Stimulated activated CD4-positive, alpha-beta T cell treated with anti-CD3 and anti-CD28 coated beads, TNF-alpha, amount 100 ng/mL, for 24 hours (primary cell): ENCODE measurements at places on chromosomes 3 and 15.
A peak's percentile ranks its signal among the peaks of the same experiment; 100 is the strongest.

- DNase-seq = no peak
These were observed 13.2 kb downstream of the TNIK start for GRCh38 chr3:171446801-171447578.

DNA sequence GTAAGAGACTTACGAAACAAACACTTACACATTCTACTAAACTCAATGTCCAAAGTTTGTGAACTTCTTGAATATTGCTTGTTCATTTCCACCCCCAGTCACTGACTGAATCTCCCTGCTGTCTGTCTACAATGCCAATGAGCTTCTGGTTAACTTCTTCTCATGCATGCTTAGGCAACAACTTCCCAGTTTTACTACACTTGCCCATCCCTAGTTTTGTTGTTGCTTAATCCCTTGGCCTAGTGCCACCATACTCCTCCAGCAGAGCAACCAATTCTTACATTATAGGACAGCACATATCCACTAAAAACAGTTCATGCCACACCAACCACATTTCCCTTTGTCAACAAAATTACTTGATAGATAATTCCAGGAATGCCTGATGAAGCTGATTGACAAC lies 40.9 kb upstream of the CCR2 start:
- DNase-seq = no peak

GRCh38 chr3:67515778-67516177 lies 138.6 kb downstream of the SUCLG2 start:
- DNase-seq = no peak

DNA sequence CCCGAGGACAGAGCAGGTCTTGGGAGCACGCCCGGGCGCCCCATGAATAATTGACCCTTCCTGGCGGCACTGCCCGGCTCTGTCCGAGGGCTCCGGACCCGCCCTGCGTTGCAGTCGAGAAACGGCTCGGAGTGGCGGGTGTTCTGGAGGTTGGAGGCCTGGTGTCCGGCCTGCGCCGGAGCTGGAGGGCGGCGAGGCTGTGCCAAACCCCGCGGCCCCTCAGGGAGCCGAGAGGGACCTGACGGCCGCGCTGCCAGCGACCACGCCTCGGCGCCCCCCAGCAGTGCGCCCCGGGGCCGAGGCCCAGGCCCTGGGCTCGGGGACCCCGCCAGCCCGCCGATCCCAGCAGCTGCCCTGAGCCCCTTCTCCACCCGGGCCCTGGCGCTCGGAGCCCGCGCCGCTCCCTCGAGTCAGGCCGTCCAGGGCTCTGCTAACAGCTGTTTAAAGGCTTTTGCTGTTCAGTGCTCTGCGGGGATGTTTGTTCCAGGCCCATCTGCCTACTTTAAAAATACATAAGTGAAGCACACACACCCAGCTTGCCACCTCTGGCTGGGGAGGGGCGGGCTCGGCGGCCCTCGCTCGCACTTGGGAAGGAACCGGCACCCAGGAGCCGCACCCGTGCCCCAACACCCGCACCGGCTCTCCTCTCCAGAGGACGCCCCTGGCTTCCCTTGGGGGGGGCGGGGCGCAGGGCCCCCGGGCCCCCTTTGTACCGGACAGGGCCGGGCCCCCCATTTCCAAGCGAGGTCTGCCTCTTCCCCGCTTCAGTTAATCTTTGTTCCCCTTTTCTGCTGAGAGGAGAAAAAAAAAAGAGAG lies 730 bp upstream of the ZNF710 start:
- DNase-seq = no peak

DNA sequence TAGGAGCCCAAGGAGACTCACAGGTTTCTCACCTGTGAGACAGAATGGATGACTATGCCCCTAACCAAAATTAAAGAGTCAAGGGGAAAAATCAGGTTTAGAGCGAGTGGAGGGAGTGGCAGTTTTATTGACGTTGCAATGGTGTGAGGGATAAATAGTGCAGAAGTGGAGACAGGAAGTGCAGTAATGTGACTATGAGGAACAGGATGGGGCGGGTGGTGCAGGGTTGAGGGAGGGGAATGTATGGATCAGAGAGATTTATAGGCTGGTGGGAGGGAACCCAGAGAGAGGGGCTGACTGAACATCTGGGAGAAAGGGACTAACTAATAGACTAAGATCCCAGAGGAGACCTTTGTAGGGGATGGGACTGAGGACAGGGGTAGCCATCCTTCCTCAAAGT lies 26.5 kb downstream of the EIF2AK4 start:
- DNase-seq = no peak

GRCh38 chr3:194194051-194194756 lies 58.3 kb downstream of the HES1 start:
- DNase-seq = no peak

DNA sequence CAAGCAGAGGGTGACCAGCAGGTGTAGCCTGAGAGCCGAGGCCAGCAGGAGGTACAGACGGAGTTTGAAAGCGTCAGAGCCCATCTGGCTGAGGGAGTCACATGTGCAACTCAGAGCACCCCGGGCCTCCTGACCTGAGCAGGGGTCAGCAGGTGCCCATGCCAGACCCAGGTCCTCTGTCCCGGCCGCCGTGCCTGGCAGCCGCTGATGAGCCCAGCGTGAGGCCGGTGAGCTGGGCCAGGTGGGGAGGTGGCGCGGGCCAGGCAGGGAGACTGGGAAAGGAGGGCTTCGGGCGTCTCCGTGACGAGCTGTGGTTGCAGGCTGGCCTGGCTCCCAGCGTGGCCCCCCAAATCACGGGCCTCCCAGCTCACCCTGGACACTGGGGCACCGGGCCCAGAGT lies 130.9 kb downstream of the CHSY1 start:
- no peak for DNase-seq

- DNase-seq = no peak
These were observed 182.7 kb downstream of the MEX3B start for GRCh38 chr15:81863162-81863561.

GRCh38 chr3:186626254-186626847 lies 13.5 kb downstream of the AHSG start:
- no peak for DNase-seq

DNA sequence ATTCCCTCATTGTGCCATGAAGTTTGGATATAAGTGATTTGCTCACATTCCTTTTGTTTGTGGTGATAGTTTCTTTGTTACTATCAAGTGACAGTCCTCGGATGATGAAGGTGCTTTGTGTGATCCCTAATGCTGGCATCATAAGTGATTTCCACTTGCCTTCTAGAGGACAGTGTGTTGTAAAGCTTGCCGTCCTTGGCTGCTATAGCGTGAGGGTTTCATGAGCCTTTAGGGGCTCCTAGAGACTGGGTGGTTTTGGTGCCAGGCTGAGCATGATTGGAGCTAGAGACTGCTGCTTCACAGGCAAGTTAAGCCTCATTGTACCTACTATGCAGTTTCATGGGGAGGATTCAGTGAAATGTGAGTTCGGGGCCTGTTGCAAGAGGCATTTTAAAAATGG lies 12.4 kb downstream of the SNRK start:
- DNase-seq = no peak

GRCh38 chr3:176505878-176506621 lies 691.2 kb downstream of the TBL1XR1 start:
- no peak for DNase-seq

GRCh38 chr3:72044231-72044855 lies 259.4 kb upstream of the PROK2 start:
- DNase-seq = no peak

DNA sequence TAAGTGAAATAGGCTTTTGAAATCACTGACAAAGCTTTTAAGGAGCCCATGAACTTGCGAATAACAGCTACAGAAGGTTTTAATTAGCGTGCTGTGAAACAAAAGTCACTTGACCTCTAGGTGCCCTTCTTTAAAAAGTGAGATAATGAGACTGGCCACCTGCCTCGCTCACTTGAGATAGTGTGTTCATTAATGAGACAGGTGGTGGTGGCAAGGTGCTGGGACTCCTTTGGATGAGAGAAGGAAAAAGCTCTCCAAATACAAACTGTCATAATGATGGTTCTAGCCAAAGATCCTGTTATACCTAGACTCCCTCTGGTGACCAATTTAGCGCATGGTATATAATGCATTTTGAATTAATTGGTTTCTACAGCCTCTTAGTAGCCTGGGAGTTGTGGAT lies 22.7 kb upstream of the IREB2 start:
- no peak for DNase-seq

DNA sequence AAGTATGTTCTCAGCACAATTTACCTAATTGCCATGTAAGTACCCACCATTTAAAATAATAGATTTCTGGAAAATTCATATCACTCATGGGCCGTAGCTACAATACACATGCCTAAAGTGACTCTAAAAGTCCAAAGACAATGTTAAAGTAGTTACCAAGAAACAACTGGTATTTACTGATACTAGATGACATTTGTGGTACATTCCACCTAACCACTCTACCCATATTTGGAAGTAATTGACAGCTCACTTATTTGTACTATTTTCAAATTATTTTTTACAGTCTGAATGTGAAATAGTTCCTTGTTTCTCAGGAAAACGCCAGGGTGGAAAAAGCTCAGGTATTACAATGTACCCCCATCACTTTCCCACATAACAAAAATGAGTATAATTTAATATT lies 573.0 kb downstream of the MECOM start:
- no peak for DNase-seq

GRCh38 chr3:133745981-133746711 lies at the start of gene TF:
TSS of gene TF (plus strand) at chr3:133746393. CDS start at chr3:133746441, 48 bp downstream.
- DNase-seq = no peak

GRCh38 chr3:48553361-48553760 lies 3.2 kb downstream of the PFKFB4 start:
- DNase-seq = no peak

- no peak for DNase-seq
These were observed 18.7 kb downstream of the BHLHE40 start for GRCh38 chr3:4997946-4998345.

GRCh38 chr15:33083232-33084081 lies 111.1 kb downstream of the FMN1 start:
- DNase-seq = no peak

DNA sequence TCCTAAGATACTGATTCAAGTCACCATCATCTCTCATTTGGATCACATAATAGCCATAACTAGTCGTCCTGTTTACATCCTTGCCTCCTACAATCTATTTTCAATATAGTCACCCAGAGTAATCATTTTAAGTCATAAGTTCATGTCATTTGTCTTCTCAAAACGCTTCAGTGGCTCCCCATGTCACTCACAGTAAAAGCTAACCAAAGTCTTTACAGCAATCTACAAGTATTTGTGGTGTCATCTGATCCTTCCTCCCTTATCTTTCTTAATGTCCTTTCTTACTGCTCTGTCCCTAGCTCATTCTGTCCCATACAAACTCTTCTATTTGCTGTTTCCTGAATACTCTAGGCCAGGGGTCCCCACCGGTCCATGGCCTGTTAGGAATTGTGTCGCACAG lies 28.8 kb downstream of the GBE1 start:
- no peak for DNase-seq

- DNase-seq = no peak
These were observed 60.6 kb downstream of the PLCL2 start for GRCh38 chr3:16945330-16945729.

DNA sequence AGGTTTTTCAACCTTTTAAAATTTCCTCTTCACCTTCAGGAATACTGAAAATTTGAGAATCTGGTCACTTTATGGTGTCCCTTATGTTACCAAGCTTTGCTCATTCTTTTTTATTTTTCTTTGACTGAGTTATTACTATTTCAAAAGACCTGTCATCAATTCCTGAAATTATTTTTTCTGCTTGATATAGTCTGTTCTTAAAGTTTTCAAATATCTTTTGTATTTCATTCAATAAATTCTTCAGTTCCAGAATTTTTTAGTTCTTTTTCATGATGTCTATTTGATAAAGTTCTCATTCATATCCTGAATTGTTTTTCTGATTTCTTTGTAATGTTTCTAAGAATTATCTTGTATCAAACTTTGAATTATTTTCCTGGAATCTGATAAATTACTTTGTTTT lies 63.9 kb downstream of the UQCC5 start:
- no peak for DNase-seq

- DNase-seq = no peak
These were observed 463 bp downstream of the TERC start for GRCh38 chr3:169764312-169764881.

- DNase-seq = no peak
These were observed 11.5 kb upstream of the TMEM62 start for GRCh38 chr15:43121863-43122262.

GRCh38 chr3:52705688-52706686 lies at the start of the genes GLT8D1 and SPCS1:
TSS of gene GLT8D1 (minus strand) at chr3:52705791. CDS start at chr3:52700460, 5,331 bp downstream.
TSS of gene SPCS1 (plus strand) at chr3:52706106. CDS start at chr3:52706247, 141 bp downstream.
- DNase-seq = peak; percentile 71

- DNase-seq = no peak
These were observed 48.9 kb upstream of the CPNE4 start for GRCh38 chr3:132083583-132084279.

DNA sequence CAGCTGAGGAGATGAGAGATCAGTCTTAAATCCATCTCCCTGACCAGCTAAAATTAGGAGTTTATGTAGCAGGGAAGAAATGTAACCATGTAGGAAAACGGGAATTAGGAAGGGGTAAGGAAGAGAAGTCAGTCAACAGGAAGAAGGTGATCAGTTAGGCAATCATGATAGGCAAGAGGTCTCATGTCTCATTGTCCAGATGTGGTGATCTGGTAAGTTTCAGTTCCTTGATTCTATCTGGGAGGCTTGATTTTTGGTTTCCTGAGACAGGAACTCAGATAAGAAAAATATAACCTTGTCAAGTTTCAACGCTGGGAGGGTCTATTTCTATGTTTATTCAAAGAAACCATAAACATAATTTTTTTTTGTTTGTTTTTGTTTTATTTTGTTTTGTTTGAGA lies 40.3 kb upstream of the TBC1D5 start:
- no peak for DNase-seq

DNA sequence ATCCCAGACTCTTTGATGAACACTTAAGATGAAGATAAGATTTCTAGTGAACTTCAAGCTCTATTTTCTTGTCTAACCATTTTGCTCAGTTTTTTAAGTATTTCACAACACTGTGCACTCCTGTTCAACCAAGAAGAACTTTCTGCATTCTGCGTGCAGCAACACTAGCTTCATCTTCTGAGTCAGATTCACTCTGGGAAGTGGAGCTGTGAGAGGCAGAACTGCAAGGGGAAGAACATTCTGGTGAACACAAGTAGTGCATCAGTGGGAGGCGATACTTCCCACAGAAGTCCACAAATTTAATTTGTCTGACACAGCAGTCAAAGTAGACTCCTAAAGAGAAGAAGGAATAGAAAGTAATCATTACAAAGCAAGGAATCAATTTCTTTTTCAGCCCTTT lies 18.1 kb downstream of the LRRC58 start:
- no peak for DNase-seq

DNA sequence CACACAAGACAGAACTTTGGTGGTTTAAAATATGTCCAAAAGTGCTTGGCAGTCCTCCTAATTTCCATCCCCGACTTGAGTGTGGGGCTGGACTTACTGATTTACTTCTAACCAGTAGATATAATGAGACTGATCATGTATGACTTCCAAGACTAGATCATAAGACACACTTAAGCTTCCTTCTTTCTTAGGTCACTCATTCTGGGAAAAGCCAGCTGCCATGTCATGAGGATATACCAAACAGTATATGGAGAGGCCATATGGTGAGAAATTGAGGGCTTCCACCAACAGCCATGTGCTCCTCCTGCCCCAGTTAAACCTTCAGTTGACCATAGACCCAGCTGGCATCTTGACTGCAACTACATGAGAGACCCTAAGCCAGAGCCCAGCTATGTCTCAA lies 282.8 kb upstream of the PROK2 start:
- no peak for DNase-seq

- no peak for DNase-seq
These were observed 5.9 kb upstream of the TRA2B start for GRCh38 chr3:185943760-185944106.

GRCh38 chr15:100464256-100464655 lies 64.5 kb downstream of the CERS3 start:
- no peak for DNase-seq
